ENCODE measurements at places on chromosomes 12 and 14. TPM values are rescaled to one million over a fixed set of nuclear protein-coding genes. Genes with fewer than 3 reads are reported as not detected.

Gene ADCY6
- 0.73 TPM for total RNA-seq

Gene FSCB
- not detected for total RNA-seq

Gene LRTM2
- total RNA-seq = 0.16 TPM

Gene TMEM179
- not detected for total RNA-seq

- no peak for DNase-seq
- no peaks in the 10 kb centered on the region for H3K4me1 ChIP-seq
- no peak overlapping the region for H3K27ac ChIP-seq
- H3K4me3 ChIP-seq = no peak overlapping the region
Observed at GRCh38 chr12:13027508-13027907, 16.7 kb upstream of the FAM234B start.

- H3K4me3 ChIP-seq = no peak overlapping the region
- H3K27ac ChIP-seq = peak overlapping the region; percentile 10
- H3K27me3 ChIP-seq = no peaks in the 10 kb centered on the region
- H3K4me1 ChIP-seq = peaks cover 22% of the 10 kb centered on the region
- no peak for DNase-seq
Observed at GRCh38 chr12:11970155-11970520, 100.6 kb upstream of the BCL2L14 start.

DNA sequence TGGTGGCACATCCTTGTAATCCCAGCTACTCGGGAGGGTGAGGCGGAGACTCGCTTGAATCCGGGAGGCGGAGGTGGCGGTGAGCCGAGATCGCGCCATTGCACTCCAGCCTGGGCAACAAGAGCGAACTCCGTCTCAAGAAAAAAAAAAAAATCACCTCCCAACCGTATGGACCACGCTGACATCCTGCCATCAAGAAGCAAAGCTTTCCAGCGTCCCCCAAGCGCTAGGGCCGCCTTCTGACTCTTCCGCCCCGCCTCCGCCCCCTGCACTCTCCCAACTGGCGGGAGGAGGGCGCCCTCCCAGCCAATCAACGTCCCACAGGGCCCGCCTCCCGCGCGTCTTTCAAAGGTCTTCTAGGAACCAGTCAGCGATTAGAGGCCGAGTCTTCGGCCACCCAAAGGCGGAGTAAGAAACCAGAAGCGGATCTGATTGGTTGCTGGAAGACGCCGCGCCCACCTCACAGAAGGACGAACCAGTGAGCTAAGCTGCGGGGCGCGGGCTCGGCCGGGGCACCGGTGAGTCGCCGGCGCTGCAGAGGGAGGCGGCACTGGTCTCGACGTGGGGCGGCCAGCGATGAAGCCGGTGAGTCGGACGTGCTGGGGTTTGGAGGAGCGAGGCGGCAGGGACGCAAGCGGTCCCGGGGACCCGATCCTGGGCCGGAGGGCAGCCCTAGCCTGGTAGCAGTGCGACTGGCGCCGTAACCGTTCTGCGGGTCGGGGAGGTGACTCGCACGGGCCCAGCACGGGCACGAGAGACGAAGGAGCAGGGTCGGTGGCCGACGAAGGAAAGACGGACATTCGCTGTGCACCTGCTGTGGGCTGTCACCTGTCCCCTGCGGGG is at the start of gene CDKN3:
Gene CDKN3 (plus strand): TSS at position 515 of the 843 bp plus-strand sequence. CDS start 62 bp downstream, at position 577.
- peaks cover 26% of the 10 kb centered on the region for H3K4me1 ChIP-seq
- peak; percentile 100 for DNase-seq
- peaks cover under 1% of the 10 kb centered on the region for H3K27me3 ChIP-seq
- H3K27ac ChIP-seq = peak within 1 kb of the TSS; percentile 86

Gene CCDC196
- total RNA-seq = not detected

Gene WNT5B
- total RNA-seq = 0.89 TPM

Gene RNF212B
- total RNA-seq = not detected

- no peaks in the 10 kb centered on the region for H3K27me3 ChIP-seq
- peak overlapping the region; percentile 53 for H3K27ac ChIP-seq
- peaks cover 18% of the 10 kb centered on the region for H3K36me3 ChIP-seq
- H3K4me3 ChIP-seq = peak overlapping the region; percentile 47
Observed at GRCh38 chr14:73751157-73751691, 37.0 kb upstream of the PNMA1 start.

Gene RNASE2
- total RNA-seq = not detected

- H3K36me3 ChIP-seq = peaks cover 3% of the 10 kb centered on the region
- DNase-seq = peak; percentile 86
- peak overlapping the region; percentile 96 for H3K4me3 ChIP-seq
- peak overlapping the region; percentile 71 for H3K27ac ChIP-seq
Observed at GRCh38 chr14:94129758-94130414, 482 bp upstream of the IFI27L2 start.

Gene OAS2
- 111 TPM for total RNA-seq
